ENCODE measurements at places on chromosomes 1 and 21. TPM values are rescaled to one million over a fixed set of nuclear protein-coding genes. Genes with fewer than 3 reads are reported as not detected.
A peak's percentile ranks its signal among the peaks of the same experiment; 100 is the strongest.

DNA sequence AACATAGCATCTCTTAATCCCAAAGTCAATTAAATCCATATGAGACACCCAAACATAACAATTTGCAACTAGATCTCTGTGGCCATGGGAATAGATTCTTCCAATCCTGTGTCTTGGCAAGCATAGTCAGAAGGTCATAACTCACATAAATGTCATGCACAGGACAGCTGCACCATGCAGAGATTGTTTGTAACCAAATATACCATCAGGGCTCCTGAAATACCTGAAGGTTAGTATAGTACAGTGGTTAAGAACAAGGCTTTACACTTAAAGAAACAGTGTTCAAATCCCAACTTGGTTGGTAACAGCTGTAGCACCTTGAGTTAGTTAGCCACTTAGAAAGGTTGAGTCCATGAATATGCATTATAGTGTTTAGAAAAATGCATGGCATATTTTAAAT is 82.6 kb upstream of the CCDC190 start:
- DNase-seq, result no peak

- DNase-seq, result peak; percentile 59
Measured at GRCh38 chr21:45638707-45639106, 4.8 kb upstream of the PCBP3 start.

DNA sequence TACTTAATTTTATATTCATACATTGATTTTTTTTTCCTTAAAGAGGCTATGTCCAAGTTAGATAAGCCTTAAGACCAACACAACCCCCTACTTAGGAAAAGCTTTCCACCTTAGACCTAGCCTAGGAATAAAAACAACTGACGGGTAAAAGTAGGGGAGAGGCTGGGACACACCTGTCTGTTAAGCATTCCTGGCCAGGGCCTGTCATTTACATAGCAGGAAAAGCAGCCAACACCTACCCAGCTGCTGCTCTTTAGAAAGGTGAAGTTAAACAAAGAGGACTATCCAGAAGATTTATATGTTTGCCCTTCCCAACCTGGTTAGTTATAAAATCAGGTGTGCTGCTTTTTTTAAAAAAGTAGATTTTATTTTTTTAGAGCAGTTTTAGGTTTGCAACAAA is 29.1 kb upstream of the SAMD13 start:
- no peak for DNase-seq

DNA sequence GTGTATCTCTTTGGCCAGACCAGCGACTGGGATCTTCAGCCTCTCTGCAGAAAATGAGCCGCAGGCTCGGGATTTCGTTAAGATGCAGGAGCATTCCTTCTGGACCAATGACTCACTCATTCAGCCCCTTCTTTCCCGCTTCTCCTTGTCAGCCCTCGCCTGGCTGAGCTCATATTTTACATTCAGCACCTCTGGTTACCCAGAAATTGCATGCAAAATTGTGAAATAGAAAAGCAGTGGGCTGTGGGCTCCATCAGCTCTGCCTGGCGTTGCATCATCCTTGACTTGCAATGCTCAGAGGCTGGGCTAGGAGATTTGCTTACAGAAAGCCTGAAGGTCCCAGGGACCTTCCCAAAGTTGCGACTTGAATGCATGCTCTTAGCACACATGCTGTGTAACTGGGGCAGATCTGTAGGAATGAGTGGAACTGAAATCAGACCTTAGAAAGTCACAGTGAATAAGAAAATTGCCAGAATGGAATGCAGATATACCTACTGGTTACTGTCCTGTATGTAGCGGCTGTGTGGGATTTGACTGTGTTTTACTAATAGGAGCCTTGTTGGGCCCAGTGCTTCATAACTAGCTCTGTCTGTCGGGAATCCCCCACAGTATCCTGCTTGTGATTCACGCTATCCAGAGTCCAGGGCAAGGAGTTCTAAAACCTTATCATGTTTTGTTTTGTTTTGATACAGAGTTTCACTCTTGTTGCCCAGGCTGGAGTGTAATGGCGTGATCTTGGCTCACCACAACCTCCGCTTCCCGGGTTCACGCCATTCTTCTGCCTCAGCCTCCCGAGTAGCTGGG is 444.8 kb downstream of the KIF26B start:
- peak; percentile 91 for DNase-seq

DNA sequence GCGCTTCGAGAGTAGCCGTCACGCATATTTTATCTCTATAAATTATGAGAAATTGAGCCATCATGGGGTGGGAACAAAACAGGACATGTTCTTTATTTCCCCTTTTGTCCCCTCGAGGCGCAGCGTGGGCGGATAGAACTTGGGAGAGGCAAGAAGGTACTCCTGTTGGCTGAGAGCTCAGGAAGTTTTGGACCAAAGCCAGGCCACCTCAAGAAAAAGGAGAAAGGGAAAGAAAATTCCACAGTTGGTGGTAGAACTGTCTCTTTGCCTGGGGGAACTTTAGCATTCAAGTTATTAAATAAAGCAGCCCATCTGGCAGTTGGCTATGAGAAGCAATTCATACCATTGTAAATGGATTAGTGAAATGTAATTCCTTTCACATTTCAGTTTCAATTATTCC is 76.4 kb upstream of the DSCAM start:
- DNase-seq, result no peak

DNA sequence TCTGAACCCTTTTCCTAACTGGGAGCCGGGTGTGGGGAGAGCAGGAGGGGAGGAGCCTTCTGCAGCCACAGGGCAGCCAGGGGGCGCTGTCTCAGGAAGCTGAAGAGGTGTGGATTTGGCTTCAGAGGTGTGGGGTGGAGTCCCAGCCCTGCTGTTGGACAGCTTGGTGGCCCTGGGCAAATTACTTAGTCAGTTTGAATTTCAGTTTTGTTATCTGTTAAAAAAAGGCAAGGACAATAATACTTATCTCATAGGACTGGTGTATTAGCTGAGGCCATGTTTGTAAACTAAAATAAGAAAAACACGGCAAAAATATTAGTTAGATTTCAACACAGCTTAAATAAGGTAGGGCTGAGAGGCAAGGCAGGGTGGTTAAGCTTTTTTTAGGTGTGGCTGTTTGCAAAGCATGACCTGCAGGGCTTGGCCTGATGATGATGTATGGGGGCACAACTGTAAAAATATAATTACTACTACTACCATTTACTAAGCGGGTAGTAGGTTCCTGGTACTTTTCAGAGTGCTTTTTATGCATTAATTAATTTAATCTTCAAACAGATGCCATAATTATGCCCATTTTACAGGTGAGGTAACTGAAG is 111.8 kb downstream of the PLXNA2 start:
- peak; percentile 89 for DNase-seq

DNA sequence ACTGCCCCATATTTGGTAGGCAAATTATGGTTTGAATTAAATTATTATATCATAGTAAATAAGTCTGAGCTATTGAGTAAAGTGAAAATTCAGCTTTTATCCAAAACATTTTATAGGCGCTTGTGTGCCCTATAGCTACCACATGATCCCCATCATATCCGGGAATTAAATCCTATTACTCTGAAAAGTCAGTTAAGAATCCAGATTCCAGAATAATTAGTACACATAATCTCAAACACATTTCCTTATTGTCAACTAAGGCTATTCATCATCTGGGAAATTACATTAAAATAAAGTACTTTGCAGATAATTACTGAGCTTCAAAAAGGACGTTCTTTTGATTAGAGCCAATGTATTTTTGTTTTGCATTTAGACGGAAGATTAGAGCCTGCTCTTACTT is 72.3 kb downstream of the CTH start:
- no peak for DNase-seq

GRCh38 chr1:175148068-175148467 is 44.5 kb downstream of the KIAA0040 start:
- DNase-seq, result no peak

DNA sequence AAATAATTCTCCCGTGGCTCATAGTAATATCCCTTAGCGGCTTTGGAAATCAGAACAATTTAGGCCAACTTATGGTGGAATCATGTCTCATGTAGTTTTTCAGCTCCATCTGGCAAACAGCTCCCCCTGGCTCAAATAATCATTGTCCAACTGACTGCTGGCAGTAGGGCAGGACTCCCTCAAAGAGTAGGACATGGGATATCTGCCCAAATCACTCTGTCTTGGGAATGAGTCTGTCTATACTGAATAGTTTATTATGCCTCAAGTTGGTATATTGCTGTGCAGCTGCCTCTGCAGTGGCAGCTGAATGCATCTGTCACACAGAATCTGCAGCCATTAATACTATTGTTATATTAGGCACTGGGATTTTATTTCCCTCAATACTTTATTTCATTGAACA is 255.7 kb downstream of the COL11A1 start:
- DNase-seq, result no peak

DNA sequence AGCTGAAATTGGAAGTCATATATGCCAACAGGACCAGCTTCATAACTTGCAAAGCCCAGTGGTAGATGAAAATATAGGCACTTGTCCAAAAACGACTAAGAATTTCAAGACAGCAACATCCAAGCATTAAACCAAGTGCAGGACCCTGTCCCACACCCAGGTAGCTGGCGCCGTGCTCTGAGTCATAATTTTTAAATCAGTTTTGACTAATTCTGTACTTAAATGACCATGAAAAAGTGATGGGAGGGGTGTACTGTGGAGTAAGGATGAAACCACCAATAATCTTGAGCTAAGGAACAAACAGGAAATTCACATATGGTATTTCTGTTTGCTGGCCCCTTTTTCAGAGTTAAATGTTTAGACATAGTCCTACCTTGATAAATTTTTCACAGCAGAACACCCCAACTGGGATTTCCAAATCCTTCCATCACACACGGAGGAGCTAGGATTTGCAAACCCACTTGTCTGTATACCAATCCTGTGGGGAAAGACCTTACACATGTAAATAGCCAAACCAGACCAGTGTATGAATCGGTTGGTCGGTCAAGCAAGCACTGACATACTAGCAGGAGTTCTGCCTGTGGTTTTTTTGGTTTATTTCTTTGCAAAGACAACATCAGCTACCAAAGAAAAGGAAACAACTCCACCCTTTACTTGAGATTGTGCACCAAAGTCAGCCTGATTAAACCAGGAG is 235.7 kb upstream of the RAB4A start:
- no peak for DNase-seq

DNA sequence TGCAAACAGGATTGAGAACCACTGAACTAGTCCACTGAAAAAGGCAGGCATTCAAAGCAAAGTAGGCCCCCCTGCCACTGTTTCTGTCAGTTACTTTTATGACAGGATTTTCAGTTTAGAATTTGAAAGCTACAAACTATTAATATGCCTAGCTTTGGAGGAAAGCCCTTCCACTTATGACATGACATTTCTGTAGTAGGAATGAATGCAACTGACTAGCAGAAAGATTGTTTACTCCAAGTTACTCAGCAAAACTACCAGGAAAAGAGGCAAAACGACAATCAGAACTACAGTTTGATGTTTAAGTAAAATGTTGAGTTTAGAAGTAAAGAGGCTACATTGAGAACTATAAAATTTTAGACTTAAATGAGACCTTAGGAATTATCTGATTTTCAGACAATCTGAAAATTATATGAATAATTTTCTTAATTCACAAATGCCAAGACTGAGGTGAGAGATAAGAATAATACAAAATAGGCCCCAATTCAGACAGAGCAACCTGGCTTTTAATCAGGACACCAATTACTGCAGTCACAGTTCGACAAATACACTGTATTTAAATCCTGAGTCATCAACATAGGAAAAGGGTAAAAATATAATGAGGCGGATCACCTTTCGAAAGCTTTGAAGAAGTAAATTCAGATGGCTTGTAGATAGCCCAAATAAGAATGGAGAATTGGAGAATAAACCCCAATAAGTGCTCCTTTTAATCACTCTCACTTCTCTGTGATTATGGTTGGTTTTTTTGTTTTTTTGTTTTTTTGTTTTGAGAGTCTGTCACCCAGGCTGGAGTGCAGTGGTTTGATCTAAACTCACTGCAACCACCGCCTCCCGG is 2.2 kb downstream of the PRKAB2 start:
- no peak for DNase-seq

DNA sequence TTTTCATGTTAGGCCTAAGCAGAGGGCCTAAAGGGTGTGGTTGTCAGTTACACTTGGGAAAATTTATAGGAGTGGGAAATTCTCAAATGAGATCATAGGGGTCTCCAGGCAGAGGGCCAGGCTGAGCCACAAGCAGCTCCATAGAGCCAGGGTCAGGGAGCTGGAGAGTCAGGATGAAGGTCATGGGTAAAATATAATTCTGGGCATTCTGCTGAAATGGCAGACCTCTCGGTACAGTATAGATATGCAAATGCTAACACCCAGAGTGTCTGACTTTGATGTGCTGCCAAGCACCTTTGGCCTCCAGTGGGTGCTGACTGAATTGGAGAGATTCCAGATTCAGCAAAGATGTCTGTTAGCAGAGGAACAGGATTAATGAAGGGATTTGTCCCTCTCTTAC is 40.1 kb downstream of the DNM3 start:
- no peak for DNase-seq

The SLC1A7 gene
- under 0.01 TPM for total RNA-seq

The ANGPTL3 gene
- total RNA-seq, result under 0.01 TPM

The CATSPERE gene
- total RNA-seq, result 1.8 TPM

The CLCNKB gene
- 0.29 TPM for total RNA-seq

The TMPRSS3 gene
- total RNA-seq, result not detected

The S100A12 gene
- total RNA-seq, result not detected

The ATP1A2 gene
- total RNA-seq, result 0.72 TPM

The PLA2G2C gene
- total RNA-seq, result not detected
